ENCODE measurements at places on chromosomes 16 and 17.

GRCh38 chr16:60816461-60816860 is 1219.8 kb downstream of the CDH8 start:
- H3K27me3 ChIP-seq = no peaks in the 10 kb centered on the region
- no peaks in the 10 kb centered on the region for H3K36me3 ChIP-seq
- H3K4me1 ChIP-seq = no peaks in the 10 kb centered on the region
- H3K27ac ChIP-seq = no peak overlapping the region

DNA sequence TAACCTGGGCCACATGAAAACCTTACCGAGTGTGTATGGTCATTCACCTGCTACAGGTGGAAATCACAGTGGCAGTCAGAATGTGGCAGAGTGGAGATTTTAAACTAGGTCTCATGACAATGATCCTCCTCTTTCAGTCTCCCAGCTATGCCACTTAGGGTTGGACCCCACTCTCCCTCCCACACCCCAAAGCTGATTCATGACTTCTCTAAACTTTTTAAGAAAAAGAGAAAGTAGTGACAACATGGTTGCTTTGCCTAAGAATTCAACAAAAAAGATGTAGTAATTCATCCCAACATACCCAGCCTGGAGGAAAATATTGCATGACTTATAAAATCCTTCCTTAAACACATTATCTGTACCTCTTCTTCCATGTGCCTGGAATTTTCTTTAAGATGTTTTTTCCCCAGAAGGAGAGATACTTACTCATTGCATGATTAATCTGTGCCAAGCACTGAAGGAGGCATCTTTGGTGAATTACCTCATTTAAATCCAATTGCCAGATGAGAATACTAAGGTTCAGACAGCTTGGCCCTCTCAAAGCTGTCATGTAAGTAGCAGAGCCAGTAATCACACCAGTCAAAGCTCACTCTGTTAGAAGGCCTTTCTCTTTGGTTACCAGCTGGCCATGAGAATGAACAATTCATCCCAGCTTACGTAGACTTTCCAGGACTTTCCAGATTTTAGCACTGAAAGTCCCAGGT is 119.9 kb downstream of the COPRS start:
- no peaks in the 10 kb centered on the region for H3K27me3 ChIP-seq
- no peak overlapping the region for H3K4me3 ChIP-seq
- no peaks in the 10 kb centered on the region for H3K36me3 ChIP-seq
- no peak overlapping the region for H3K27ac ChIP-seq
- DNase-seq = no peak
- no peaks in the 10 kb centered on the region for H3K4me1 ChIP-seq

DNA sequence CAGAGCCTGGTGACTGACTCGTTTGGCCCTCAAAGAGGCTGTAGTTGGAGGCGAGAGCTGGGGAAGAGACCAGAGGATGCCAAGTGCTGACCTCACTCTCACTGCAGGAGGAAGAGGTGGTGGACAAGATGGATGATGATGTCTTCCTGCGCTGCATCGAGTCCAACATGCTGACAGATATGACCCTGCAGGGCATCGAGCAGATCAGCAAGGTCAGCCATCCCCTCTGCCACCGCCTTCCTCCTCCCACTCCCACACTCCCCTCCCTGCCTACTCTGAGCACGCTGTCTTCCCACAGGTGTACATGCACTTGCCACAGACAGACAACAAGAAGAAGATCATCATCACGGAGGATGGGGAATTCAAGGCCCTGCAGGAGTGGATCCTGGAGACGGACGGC is 26.9 kb downstream of the POLR2A start:
- no peaks in the 10 kb centered on the region for H3K4me1 ChIP-seq
- peaks cover 39% of the 10 kb centered on the region for H3K36me3 ChIP-seq
- H3K27ac ChIP-seq = no peak overlapping the region
- H3K27me3 ChIP-seq = no peaks in the 10 kb centered on the region
- H3K4me3 ChIP-seq = no peak overlapping the region
- DNase-seq = no peak

- DNase-seq = no peak
- H3K36me3 ChIP-seq = no peaks in the 10 kb centered on the region
- H3K27ac ChIP-seq = no peak overlapping the region
- no peaks in the 10 kb centered on the region for H3K4me1 ChIP-seq
- H3K27me3 ChIP-seq = no peaks in the 10 kb centered on the region
Measured at GRCh38 chr16:62816971-62817519, 780.8 kb upstream of the CDH8 start.

- peaks cover 14% of the 10 kb centered on the region for H3K4me1 ChIP-seq
- H3K36me3 ChIP-seq = no peaks in the 10 kb centered on the region
- H3K4me3 ChIP-seq = no peak overlapping the region
- DNase-seq = no peak
Measured at GRCh38 chr17:27386206-27387075, 69.8 kb upstream of the KSR1 start.

GRCh38 chr16:2426941-2427361 is 2.3 kb upstream of the CCNF start:
- peaks cover 4% of the 10 kb centered on the region for H3K36me3 ChIP-seq
- no peaks in the 10 kb centered on the region for H3K27me3 ChIP-seq
- H3K4me3 ChIP-seq = no peak overlapping the region
- no peak for DNase-seq
- no peak overlapping the region for H3K27ac ChIP-seq

GRCh38 chr16:4315186-4316107 is at the start of gene GLIS2:
Gene GLIS2, plus strand, starts transcription at chr16:4316067. Its CDS starts 16,214 bp downstream, at chr16:4332281.
- no peaks in the 10 kb centered on the region for H3K27me3 ChIP-seq
- H3K27ac ChIP-seq = peak within 1 kb of the TSS; percentile 57
- peaks cover 8% of the 10 kb centered on the region for H3K4me1 ChIP-seq
- H3K4me3 ChIP-seq = peak within 1 kb of the TSS; percentile 75

DNA sequence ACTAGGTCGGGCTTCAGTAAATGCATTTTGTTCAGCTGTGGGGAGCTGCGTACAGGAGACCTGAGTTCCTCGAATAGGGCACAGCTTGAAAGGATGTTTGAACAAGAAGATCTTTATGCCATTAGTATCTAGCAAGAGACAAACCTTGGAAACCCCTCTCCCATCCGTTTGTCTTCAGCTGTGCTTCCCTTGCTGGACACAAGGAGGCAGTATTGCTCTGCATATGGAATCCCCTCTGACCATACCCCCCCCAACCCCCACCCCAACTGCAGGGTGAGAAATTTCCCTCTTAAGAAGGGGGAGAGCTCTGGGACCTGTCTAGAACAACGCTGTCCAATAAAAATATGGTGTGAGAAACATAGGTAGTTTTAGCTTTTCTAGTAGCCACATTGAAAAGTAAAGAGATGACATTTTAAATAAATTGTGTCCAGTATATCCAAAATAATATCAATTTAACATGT is 1.6 kb downstream of the MRM1 start:
- H3K36me3 ChIP-seq = no peaks in the 10 kb centered on the region
- H3K27me3 ChIP-seq = no peaks in the 10 kb centered on the region
- H3K27ac ChIP-seq = no peak overlapping the region
- peaks cover 4% of the 10 kb centered on the region for H3K4me1 ChIP-seq

GRCh38 chr16:80150978-80151721 is 389.6 kb upstream of the DYNLRB2 start:
- no peaks in the 10 kb centered on the region for H3K36me3 ChIP-seq
- H3K4me1 ChIP-seq = peaks cover 4% of the 10 kb centered on the region
- DNase-seq = no peak
- H3K4me3 ChIP-seq = no peak overlapping the region

DNA sequence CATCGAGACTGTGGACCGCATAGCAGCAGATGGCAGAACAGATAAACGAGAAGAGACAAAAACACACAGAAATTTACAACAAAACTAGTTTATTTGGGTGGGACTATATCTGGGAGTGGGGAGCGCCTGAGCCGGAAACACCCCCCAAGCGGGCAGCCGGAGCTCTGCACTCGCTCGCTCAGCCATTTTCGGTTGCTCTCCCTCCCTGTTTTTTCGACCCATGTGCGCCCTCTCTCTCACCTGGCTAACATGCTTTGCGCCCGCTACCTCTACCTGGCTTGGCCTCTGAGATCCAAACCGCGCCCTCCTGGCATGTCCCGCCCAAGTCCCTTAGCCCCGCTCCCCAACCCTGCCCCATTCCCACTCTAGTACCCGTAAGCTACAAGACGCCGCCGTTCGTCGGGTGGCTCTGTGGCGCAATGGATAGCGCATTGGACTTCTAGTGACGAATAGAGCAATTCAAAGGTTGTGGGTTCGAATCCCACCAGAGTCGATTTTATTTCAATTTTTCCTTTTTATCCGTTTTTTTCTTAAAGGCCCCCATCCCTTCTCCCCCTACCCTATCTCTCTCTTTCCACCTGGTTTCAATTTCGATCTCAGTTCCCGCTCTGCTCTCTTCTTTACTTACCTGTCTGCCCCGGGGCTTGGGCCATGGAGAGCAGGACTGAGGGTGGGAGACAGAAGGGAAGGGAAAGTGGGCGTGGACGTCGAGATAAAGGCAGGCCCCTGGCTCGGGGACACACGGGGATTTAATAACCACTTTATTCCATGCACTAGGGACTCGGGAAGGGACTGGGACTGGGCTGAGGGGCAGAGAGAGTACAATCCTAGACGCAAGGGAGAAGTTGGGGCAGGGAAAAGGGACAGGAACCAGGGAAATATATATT is 2.4 kb upstream of the ALOXE3 start:
- peak overlapping the region; percentile 78 for H3K4me3 ChIP-seq
- peak; percentile 76 for DNase-seq
- H3K36me3 ChIP-seq = no peaks in the 10 kb centered on the region

GRCh38 chr17:44911133-44912001 is 3.9 kb downstream of the GFAP start:
- H3K36me3 ChIP-seq = no peaks in the 10 kb centered on the region
- H3K27me3 ChIP-seq = no peaks in the 10 kb centered on the region
- no peak overlapping the region for H3K27ac ChIP-seq
- peaks cover 39% of the 10 kb centered on the region for H3K4me1 ChIP-seq

DNA sequence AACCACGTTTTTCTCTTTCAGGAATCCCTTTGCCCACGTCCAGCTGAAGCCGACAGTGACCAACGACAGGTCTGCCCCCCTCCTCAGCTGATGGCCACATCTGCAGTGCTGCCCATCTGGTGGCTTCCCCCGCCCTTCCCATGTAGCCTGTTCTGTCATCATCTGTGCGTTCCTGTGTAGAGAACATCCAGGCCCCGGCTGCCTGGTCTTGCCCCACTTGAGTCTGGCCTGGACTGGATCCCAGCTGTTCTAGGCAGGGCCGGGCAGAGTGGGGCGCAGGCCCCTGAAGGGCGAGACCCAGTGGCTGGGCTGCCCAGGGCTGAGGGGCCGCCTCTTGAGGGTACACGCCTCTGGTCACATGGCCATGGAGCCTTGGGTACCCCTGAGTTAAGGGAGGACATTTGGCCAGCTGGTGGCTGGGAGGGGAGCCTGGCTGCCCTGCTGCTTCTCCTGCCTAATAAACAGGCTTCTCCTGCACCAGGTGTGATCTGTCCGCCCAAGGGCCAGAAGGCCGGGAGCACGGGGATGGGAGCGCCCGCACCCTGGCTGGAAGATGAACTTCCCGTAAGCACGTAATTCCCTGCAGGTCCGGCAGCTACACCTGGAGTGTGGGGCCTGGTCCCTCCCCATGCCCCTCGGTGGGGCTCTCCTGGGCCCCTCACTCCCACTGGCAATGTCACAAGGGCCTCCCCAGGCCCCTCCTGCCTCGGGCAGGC is 49.4 kb upstream of the PVALEF start:
- peaks cover 4% of the 10 kb centered on the region for H3K36me3 ChIP-seq
- H3K27me3 ChIP-seq = no peaks in the 10 kb centered on the region
- H3K27ac ChIP-seq = no peak overlapping the region
- H3K4me3 ChIP-seq = no peak overlapping the region

DNA sequence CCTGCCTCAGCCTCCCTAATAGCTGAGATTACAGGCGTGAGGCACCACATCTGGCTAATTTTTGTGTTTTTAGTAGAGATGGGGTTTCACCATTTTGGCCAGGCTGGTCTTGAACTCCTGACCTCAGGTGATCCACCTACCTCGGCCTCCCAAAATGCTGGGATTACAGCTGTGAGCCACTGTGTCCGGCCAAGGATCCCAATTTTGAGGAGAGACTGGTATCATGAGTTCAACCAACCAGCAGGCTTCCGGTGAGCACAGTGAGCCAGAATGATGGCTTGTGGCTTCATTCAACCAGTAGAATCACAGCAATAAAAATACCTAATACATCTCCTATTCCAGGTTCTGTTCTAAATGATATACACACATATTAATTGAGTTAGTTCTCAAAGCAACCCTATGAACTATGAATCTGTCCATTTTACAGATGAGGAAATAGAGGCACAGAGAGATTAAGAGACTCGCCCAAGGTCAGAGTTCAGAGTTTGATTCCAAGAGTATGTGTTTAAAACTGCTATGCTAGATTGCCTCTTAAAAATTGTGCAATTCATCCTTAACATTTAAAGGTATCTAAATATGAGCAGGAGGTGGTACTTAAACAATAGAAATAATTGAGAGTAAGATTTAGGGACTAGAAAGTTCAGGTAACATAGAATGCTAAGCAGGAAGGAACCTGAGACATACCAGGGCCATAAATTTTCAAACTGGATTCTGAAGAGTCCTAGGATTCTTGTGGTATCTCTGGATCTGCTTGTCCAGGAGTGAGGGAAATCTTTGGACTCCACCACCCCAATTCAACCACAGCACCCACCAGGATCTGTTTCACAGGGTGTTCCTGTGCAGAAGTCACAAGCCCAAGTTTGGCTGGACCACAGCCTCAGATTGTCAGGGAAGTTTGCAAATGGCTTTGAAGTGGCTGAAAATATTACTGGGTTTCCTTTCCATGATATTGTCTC is 25.1 kb downstream of the CCDC42 start:
- no peaks in the 10 kb centered on the region for H3K36me3 ChIP-seq
- H3K4me1 ChIP-seq = no peaks in the 10 kb centered on the region
- no peak for DNase-seq
- no peak overlapping the region for H3K27ac ChIP-seq

GRCh38 chr16:13018026-13018425 is 116.6 kb downstream of the SHISA9 start:
- no peaks in the 10 kb centered on the region for H3K36me3 ChIP-seq
- H3K4me1 ChIP-seq = no peaks in the 10 kb centered on the region
- no peaks in the 10 kb centered on the region for H3K27me3 ChIP-seq
- H3K4me3 ChIP-seq = no peak overlapping the region
- DNase-seq = no peak
- no peak overlapping the region for H3K27ac ChIP-seq

GRCh38 chr16:52090080-52090479 is 456.9 kb downstream of the TOX3 start:
- H3K4me1 ChIP-seq = no peaks in the 10 kb centered on the region
- H3K36me3 ChIP-seq = no peaks in the 10 kb centered on the region
- DNase-seq = no peak
- no peaks in the 10 kb centered on the region for H3K27me3 ChIP-seq

- no peak overlapping the region for H3K4me3 ChIP-seq
- no peaks in the 10 kb centered on the region for H3K27me3 ChIP-seq
- DNase-seq = no peak
Measured at GRCh38 chr17:225551-225950, 44.1 kb upstream of the DOC2B start.

GRCh38 chr17:73516431-73516830 is 127.8 kb downstream of the SDK2 start:
- no peaks in the 10 kb centered on the region for H3K27me3 ChIP-seq
- H3K27ac ChIP-seq = no peak overlapping the region
- DNase-seq = no peak
- H3K4me1 ChIP-seq = no peaks in the 10 kb centered on the region
- no peak overlapping the region for H3K4me3 ChIP-seq

All from SJCRH30 (cell line).